ENCODE measurements at places on chromosomes 1 and 21.

DNA sequence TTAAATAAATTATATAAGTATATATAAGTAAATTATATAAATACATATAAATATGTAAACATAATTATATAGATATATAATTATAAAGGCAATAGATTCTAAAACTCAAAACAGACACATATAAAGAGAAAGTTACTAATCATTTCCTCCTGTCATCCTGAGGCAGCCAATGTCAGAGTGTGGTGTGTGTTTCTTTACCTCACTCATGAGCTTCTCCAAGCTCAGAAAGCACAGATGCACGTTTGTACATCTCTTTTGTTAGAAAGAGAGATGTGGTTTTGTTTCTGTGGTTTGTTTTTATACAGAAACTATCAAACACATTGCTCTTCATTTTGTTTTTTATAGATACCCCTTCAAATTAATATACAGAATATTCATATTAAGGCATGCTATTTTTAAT lies 594.8 kb downstream of the USP25 start:
- DNase-seq, result no peak

GRCh38 chr1:196611873-196612272 lies 3.6 kb upstream of the KCNT2 start:
- no peak for DNase-seq

DNA sequence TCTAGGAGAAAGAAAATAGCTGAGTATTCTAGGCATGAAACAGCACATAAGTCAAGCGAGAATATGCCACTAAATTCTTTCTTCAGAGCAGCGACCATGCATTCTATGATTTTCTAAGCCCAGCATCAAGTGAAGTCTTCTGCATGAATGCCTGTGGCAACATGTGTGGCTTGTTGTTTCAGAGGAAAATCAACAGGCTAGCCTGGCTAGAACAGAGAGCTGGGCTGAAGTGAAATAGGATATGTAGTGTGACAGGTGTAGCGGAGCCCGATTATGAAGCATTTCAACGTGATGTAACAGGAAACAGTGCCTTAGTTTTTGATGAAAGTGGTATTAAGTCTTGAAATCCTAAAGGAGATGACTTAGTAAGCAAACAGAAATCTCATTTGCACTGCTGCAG lies 7.0 kb downstream of the CSDE1 start:
- DNase-seq, result no peak

- DNase-seq, result no peak
These were observed 42.1 kb downstream of the TMCO4 start for GRCh38 chr1:19757641-19758040.

- DNase-seq, result no peak
These were observed 384.8 kb upstream of the PROX1 start for GRCh38 chr1:213602796-213603486.

- DNase-seq, result no peak
These were observed 87.4 kb downstream of the ROR1 start for GRCh38 chr1:63861052-63861691.

- no peak for DNase-seq
These were observed 21.6 kb upstream of the BCL10 start for GRCh38 chr1:85297855-85298629.

GRCh38 chr1:85132078-85132720 lies 68.6 kb downstream of the SYDE2 start:
- no peak for DNase-seq

GRCh38 chr1:36846357-36846756 lies 188.0 kb downstream of the GRIK3 start:
- no peak for DNase-seq

DNA sequence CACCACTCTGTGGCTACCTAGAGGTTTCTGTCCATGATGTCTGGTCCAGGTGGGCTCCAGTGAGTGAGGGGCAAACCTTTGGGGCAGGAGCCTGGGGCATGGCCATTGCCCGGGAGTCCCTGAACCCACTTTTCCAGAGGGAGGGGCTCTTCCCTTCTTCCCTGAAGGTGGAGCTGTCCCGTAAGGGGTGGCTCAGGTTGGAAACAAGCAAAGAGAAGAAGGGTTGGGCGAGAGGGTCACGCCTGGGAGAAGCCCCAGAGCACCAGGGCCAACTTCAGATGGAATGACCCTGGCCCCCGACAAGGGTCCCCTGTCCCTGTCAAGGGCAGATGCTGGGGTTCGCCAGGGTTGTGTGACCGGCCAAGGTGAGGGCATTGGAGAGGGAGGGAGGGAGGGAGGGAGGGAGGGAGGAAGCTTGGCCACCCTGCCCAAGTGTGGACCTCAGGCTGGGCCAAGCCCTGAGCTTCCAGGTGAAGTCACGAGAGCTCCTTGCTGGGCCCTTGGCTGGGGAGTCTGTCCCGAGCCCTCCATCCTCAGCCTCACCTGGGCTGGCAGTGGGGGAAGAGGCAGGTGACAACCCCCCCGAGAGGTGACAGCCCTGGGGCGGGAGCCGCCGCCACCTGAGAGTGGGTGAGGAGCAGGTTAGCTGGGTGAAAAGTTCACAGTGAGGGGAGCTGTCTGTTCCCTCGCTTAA lies 69.6 kb downstream of the DHRS3 start:
- no peak for DNase-seq

DNA sequence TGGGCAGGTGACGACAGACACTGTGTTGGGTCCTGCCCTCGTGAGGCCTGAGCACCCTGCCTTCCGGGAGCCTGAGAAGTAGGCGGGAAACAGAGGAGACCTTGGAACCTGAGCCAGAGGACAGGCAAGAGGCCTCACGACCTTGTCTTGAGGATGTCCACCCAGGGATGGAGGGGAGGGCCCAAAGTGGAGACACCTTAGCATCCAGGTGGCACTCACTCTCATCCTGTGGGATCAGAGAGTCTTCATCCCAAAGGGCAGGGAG lies 347.2 kb downstream of the NPHP4 start:
- DNase-seq, result no peak

DNA sequence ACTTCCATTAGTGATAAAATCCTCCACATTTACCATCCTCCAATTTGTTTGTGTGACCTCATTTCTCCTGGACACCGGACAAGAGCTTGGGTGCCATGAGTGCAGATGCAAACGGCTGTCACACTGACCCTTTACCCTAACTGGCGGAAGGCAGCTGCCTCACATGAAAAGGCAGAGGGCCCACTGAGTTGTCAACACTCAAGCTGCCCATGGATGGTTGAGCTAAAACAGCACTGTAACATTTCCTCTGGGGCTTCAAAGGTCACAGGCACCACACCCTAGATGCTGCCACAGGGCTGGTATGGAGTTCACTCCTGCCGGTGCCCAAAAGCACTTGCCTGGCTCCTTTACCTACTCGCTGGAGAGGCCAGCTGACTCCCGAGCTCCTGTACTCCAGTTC lies 653.4 kb downstream of the KCNT2 start:
- DNase-seq, result no peak

- no peak for DNase-seq
These were observed 38.7 kb downstream of the GPR137B start for GRCh38 chr1:236181059-236181458.

DNA sequence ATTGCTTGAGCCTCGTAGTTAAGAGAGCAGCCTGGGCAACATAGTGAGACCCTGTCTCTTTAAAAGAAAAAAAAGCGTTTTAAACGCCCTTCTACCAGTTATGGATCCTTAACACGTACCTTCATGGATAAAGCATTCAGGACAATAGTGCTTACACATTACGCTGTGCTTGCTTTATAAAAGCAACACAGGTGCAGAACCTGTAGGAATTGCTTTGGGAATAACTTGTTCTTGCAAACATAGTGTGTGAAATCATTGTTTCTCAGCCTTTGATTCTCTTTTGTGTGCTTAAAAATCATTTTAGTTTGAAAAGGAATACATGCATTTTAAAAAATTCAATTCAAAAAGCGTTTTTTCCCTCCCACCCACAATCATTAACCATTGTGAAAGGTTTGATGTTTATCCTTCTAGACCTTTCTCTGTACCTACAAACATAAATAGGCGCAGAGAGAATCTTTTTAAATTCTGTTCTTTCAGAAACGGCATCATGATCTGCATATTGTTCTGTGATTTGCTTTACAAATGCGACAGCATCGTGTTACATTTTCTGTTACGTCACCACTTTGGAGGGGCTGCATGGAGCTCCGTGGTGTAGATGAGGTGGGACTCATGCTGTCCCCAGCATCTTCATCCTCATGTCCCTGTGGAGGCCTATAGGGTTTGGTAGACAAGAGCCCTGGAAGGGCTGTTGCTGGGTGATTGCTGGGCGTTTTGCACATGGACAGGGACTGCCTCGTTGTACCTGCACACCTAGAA lies 54.6 kb downstream of the SPSB1 start:
- no peak for DNase-seq

DNA sequence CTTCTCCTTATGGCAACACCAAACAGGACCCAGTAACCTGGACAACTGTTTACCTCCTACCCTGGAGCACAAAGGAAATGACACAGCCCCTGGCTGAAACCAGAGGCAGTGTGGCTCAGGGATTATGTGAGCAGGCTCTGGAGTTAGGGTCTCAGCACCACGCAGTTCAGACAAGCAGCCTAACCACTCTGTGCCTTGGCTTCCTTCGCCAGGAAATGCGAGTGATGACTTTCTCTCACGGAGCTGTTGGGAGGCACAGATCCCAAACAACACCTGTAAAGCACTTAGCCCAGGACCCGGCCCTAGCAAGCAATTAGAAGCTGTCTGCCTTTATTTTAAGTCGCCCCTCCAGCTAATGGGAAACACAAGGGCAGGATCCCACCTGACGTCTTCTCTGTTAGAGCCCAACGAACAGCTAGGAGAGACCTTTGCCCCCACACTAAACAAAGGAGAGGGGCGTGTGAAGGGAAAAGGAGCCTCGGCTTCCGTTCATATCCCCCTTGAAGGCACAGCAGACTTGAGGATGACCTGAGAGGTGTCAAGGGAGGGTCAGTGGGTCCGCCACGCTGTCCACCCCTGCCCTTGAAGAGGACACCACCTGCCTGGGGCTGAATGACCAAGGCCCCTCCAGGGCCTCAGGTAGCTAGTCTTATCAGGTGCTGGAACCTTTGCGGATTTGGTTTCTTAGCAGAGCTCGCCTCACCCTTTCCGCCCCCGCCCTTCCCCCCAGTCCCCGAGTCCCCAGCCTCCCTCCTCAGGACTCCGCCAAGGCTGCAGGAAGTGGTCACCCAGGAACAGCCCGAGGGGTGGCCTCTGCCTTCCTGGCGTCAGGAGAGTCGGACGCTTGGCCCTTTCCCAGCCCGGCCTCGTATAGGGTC lies 860 bp downstream of the TMEM63A start:
- no peak for DNase-seq
